Spleen (tissue), 13 donors: ENCODE measurements at places on chromosomes 3 and 15. TPM values are rescaled to one million over a fixed set of nuclear protein-coding genes. Genes with fewer than 3 reads are reported as not detected.
A peak's percentile ranks its signal among the peaks of the same experiment; 100 is the strongest.

- DNase-seq = no peak
- H3K36me3 ChIP-seq = no peaks in the 10 kb centered on the region
- no peak overlapping the region for H3K4me3 ChIP-seq
- H3K27me3 ChIP-seq = no peaks in the 10 kb centered on the region
- H3K4me1 ChIP-seq = no peaks in the 10 kb centered on the region
These were observed 721.4 kb downstream of the NSUN3 start for GRCh38 chr3:94784274-94784673.

DNA sequence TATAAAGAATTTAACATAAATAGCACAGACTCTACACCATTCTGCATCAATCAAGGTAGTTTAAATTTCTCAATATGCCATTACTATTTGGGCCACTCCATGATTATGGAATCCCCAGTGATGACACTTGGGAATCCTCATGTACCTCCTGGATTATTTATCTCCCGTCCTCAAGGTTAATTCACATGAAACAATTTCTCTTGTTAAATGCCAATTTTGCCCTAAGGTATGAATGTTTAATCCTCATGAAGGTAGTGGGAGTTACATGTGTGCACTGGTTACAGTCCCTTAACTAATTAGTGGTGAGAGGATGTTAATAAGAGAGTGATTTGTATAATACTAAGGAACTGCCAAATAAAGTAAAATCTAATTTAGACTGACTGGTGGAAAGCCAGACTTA lies 372.3 kb upstream of the MDFIC2 start:
- no peak overlapping the region for H3K4me3 ChIP-seq
- no peak for DNase-seq
- H3K27ac ChIP-seq = no peak overlapping the region
- H3K36me3 ChIP-seq = no peaks in the 10 kb centered on the region
- H3K4me1 ChIP-seq = no peaks in the 10 kb centered on the region

- H3K4me3 ChIP-seq = no peak overlapping the region
- H3K36me3 ChIP-seq = no peaks in the 10 kb centered on the region
- H3K4me1 ChIP-seq = no peaks in the 10 kb centered on the region
- H3K27ac ChIP-seq = no peak overlapping the region
These were observed 351.6 kb downstream of the GAP43 start for GRCh38 chr3:115974940-115975339.

DNA sequence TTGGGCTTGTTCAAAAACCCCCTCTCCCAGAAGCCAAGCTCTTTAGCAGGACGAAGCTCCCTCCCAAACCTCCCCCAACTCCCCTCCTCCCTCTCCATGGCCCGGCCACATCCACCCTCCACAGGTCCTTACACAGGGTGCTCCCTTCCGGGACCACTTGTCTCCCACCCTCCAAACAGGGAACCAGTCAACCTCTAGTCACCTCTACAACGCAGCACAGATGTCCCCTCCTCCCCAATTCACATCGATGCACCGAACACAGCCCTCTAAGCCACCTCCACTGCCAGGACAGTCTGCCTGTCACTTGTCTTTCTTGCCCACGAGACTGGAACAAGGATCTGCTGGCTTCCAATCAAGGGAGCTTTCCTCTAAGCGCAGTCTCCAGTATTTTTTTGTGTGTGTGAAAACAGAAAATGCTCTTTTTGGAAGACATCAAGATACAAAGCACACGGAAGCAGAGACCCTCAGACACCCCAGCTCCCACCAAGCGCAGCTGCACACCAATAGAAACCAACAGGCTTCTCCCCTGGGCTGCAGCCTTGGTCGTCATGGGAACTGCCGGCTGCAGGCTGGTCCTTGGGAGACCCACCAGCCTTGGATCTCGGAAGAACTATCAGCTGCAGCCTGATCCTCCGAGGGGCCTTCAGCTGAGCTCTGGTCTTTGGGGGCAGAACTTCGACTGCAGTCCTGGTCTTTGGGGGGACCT lies 26.5 kb downstream of the IQSEC1 start:
- no peak for DNase-seq
- H3K27me3 ChIP-seq = no peaks in the 10 kb centered on the region

DNA sequence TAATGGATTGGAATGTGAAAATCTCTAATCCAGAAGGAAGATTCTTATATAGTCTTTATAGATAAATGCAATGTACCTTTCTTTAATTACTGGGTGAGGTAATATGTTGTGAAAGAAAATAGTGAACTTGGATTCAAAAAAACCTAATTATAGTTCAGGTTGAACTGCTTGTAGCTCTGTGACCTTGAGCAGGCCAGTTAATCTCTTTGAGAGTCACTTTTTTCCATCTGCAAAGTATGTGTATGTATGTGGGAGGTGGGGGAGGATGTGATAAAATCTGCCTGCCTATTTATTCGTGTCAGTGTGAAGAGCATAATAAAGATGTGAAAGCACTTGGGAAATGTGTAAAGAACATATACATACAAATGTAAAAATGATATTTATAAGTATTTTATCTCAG lies 34.4 kb downstream of the GLCE start:
- DNase-seq = no peak
- peaks cover 13% of the 10 kb centered on the region for H3K4me1 ChIP-seq
- no peaks in the 10 kb centered on the region for H3K36me3 ChIP-seq
- H3K4me3 ChIP-seq = no peak overlapping the region

DNA sequence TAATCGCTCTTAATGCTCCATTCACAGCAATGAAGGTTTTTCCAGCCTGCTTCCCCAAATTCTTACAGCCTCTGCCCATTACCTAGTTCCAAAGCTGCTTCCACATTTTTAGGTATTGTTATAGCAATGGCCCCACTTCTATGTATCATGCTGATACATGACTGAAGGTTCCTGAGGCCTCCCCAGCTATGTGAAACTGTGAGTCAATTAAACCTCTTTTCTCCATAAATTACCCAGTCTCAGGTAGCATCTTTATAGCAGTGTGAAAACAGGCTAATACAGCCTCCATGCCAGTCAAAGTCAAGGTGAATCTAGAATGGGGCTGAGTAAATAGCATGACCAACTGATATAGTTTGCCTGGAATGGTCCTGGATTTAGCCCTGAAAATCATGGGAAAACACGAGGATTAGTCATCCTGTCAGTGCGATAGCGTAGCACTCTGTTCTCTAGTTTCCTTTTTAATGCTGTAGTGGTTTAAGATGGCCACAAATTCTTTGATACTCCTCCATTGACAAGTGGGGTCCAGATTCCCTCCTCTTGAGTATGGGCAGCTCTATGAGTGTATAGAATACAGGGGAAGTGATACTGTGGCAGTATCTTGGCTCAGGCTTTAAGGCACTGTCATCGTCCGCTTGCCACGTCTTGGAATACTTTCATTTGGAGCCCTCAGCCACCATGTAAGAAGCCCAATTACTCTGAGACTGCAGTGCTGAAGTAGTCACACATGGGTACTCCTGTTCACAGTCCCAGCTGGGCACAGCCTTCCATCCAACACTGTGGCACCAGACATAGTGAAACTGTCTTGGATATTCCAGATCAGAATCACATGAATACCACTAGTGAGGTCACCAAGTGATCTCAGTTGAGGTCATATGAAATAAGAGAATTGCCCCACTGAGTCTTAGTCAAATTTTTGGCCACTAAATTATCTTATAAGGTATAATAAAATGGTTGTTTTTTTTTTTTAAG lies 94.0 kb upstream of the PLCL2 start:
- H3K27ac ChIP-seq = no peak overlapping the region
- no peaks in the 10 kb centered on the region for H3K27me3 ChIP-seq
- H3K4me1 ChIP-seq = no peaks in the 10 kb centered on the region
- no peak for DNase-seq

DNA sequence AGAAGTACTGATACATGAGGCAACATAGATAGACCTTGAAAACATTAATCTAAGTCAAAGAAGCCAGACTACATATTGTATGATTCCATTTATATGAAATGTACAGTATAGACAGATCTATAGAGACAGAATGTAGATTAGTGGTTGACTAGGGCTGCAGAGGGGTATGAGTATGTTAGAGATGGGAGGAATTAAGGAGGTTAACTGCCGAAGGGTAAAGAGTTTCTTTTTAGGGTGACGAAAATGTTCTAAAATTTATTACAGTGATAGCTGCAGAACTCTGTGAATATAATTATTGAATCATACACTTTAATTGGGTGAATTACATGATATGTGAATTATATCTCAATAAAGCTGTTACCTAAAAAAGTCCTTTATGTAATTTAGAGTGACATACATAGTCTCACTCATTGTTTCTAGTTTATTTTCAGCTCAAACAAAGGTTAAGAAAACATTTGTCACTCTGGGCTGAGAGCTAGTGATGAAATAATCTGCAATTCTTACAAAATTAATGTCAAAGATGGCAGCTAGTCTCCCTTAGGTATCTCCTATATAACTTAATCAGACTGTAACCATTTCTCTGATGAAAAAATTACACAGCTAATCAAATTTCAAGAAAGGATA lies 61.4 kb downstream of the DENND4A start:
- H3K27me3 ChIP-seq = no peaks in the 10 kb centered on the region
- no peak for DNase-seq
- H3K27ac ChIP-seq = no peak overlapping the region
- H3K4me3 ChIP-seq = no peak overlapping the region
- peaks cover 93% of the 10 kb centered on the region for H3K36me3 ChIP-seq
- no peaks in the 10 kb centered on the region for H3K4me1 ChIP-seq

- peak overlapping the region; percentile 81 for H3K27ac ChIP-seq
- no peak for DNase-seq
- peaks cover 17% of the 10 kb centered on the region for H3K36me3 ChIP-seq
- H3K4me1 ChIP-seq = peaks cover 9% of the 10 kb centered on the region
- no peaks in the 10 kb centered on the region for H3K27me3 ChIP-seq
These were observed 802 bp downstream of the RCN2 start for GRCh38 chr15:76932135-76932966.

GRCh38 chr15:72796515-72797337 lies 13.2 kb upstream of the ADPGK start:
- H3K36me3 ChIP-seq = no peaks in the 10 kb centered on the region
- peaks cover 12% of the 10 kb centered on the region for H3K4me1 ChIP-seq
- DNase-seq = peak; percentile 88

GRCh38 chr15:39331584-39331983 lies 249.3 kb upstream of the THBS1 start:
- H3K4me3 ChIP-seq = no peak overlapping the region
- H3K27me3 ChIP-seq = no peaks in the 10 kb centered on the region
- H3K36me3 ChIP-seq = no peaks in the 10 kb centered on the region

DNA sequence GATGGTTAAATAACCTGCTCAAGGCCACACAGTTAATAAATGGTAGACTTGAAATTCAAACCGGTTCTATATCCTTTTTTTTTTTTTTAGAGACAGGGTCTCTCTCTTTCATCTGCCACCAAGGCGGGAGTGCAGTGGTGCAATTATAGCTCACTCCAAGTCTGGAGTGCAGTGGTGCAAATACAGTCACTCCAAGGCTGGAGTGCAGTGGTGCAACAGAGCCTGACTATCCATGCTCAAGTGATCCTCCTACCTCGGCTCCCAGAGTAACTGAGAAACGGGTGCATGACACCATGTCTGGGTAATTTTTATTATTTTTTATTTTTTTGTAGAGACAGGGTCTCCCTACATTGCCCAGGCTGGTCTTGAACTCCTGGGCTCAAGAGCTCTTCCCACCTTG lies 23.4 kb downstream of the DPP8 start:
- H3K36me3 ChIP-seq = peaks cover 6% of the 10 kb centered on the region
- H3K27me3 ChIP-seq = no peaks in the 10 kb centered on the region
- H3K4me3 ChIP-seq = no peak overlapping the region
- H3K27ac ChIP-seq = no peak overlapping the region
- DNase-seq = no peak

DNA sequence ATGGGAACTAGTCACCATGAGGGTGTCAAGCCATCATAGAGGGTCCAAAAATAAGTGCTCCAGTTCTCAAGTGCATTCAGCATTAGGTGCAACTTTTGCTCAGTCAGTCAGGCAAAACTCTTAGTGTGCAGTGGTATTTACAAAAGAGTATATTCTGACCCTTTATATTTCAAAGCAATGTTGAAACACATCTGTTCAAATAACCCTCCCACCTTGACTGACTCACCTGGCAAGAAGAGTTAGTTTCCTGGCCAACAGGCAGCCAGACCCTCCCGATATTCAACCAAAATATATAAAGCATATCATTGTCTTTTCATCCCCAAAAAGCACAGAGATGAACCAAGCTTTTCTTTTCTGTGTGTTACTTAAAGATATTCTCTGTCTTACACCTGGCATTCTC lies 7.6 kb upstream of the COL8A1 start:
- no peak overlapping the region for H3K27ac ChIP-seq
- no peaks in the 10 kb centered on the region for H3K4me1 ChIP-seq
- H3K4me3 ChIP-seq = no peak overlapping the region
- DNase-seq = no peak
- H3K36me3 ChIP-seq = no peaks in the 10 kb centered on the region

DNA sequence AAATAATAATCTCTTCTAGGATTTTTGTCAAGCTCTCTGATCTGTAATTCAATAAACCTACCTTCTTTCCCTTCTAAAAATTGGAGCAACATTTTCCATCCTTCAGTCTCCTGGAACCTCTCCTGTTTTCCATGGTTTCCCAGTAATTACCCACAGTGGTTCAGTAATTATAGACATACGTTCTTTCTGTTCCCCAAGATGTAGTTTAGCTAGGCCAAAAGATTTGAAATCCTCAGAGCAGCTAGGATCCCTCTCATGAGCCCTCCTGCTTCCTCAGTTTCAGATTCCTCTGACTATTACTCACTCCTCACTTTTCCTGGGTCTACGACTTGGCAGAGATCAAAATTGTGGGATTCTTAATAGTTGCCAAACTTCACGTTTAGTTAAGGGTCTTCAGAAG lies 76.9 kb upstream of the IGSF10 start:
- no peak for DNase-seq
- H3K4me1 ChIP-seq = no peaks in the 10 kb centered on the region
- H3K27me3 ChIP-seq = no peaks in the 10 kb centered on the region
- H3K27ac ChIP-seq = no peak overlapping the region
- no peak overlapping the region for H3K4me3 ChIP-seq
- H3K36me3 ChIP-seq = no peaks in the 10 kb centered on the region

GRCh38 chr15:73888224-73889041 lies 15.1 kb downstream of the TBC1D21 start:
- H3K27me3 ChIP-seq = no peaks in the 10 kb centered on the region
- no peaks in the 10 kb centered on the region for H3K36me3 ChIP-seq
- H3K27ac ChIP-seq = no peak overlapping the region
- no peaks in the 10 kb centered on the region for H3K4me1 ChIP-seq

GRCh38 chr3:173538410-173538809 lies 140.9 kb downstream of the NLGN1 start:
- DNase-seq = no peak
- H3K4me3 ChIP-seq = no peak overlapping the region
- no peak overlapping the region for H3K27ac ChIP-seq
- H3K36me3 ChIP-seq = no peaks in the 10 kb centered on the region
- no peaks in the 10 kb centered on the region for H3K4me1 ChIP-seq
- H3K27me3 ChIP-seq = no peaks in the 10 kb centered on the region

Gene TASOR
- polyA plus RNA-seq = 32.9 TPM

Gene OXTR
- polyA plus RNA-seq = 0.39 TPM

Gene FETUB
- polyA plus RNA-seq = not detected

Gene CALML4
- polyA plus RNA-seq = 8.2 TPM

Gene C15orf62
- polyA plus RNA-seq = 0.39 TPM

Gene RUBCN
- polyA plus RNA-seq = 19.5 TPM

Gene NMNAT3
- 3.4 TPM for polyA plus RNA-seq

Gene POC1A
- 3.2 TPM for polyA plus RNA-seq
